Mammary epithelial cell (primary cell): ENCODE measurements at places on chromosomes 16 and 17. TPM values are rescaled to one million over a fixed set of nuclear protein-coding genes. Genes with fewer than 3 reads are reported as not detected.

DNA sequence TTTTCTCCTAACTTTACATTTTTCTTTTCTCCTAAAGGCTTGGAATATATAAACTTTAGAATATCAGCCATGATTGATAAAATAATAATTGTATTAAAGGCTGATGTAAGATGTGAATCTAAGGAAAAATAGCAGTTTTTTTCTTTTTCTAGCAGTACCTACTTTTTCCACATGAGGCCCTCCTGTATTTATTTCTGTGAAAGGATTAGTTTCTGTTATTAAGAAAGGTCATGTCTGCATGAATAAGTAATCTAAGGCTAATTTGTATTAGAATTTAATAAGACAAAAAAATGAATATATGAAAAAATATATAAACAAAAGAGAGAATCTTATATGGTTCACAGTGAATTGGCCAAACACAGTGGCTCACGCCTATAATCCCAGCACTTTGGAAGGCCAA lies 85.3 kb downstream of the STXBP4 start:
- DNase-seq: no peak

- no peak for DNase-seq
These were observed 2.6 kb downstream of the RIPOR1 start for GRCh38 chr16:67531247-67531646.

- DNase-seq: peak; percentile 13
These were observed 123.5 kb downstream of the USP31 start for GRCh38 chr16:23025692-23026307.

The CIBAR2 gene
- not detected for polyA plus RNA-seq

- DNase-seq: peak; percentile 21
These were observed 7.4 kb upstream of the TMEM220 start for GRCh38 chr17:10737168-10737622.

DNA sequence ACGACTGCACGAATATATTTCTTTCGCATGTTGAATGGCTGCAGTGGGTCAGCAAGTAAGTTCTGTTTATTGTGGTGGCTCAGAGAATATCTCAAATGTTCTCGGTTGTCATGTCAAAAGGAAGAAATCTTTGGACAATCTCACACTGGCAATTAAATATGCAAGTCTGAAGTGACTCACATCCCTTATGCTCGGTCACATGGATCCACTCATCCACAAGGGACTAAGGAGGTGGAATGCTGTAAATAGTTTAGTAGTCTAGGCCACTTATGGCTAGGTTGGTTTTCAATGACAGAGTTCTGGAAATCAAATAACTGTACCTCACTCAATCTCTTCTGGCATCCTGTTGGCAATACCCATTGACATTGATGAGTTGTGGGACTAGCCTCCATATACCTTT lies 33.0 kb upstream of the PMP22 start:
- peak; percentile 12 for DNase-seq

DNA sequence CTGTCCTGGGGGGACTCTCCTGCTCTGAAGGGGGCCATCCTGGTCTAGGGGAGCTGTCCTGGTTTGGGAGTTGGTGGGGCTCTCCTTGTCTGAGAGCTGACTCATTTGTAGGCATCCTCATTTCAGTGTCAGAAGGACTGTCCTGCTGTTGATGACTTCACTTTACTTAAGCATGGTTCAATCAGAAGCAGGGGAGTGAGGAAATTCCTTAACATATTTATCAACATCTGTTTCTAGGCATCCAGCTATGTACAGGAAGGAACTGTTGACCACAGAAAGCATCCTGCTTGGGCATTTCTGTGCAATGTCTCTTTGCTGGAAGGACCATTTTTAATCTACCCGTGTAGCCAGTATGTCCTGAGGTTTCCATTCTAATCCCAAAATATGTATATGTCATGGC lies 502.7 kb upstream of the HSBP1 start:
- peak; percentile 78 for DNase-seq

- no peak for DNase-seq
These were observed 6.0 kb upstream of the RHBDL3 start for GRCh38 chr17:32259586-32259985.

DNA sequence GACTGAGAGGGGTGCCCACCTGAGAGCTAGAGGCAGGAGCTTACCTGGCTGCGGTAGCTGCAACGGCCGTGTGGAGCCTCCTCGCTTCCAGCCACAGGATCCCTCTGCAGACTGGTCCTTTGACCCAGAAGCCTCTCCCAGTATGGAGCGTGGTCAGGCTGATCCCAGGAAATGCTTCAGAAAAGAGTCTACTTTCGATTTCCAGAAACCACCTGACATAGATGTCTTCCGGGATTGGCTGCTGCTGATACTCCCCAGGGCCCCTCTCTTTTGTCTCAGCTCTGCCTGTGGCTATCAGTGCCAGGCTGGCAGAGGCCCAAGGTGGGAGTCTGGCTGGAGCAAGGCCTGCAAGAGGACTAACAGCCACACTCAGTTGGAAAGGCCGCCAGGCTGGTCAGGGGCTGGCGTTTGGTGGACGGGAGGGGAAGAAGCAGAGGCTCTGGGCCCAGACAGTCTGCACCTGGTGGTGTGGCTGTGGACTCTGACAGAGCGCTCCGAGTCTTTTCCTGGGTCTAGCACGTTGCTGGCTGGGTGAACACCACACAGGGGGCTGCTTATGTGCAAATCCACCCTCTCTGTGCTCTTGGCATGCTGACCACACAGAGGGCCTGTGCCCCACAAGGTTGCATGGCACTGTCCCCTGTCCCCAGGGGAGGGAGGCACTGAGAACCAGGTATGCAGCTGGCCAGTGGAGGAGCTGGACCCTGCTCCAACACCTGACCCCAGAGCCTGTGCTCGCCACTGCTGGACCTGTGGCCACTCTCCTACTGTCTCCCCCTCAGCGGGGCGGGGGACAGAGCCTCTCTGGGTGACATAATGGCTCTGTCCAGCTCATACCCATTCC lies at the start of gene LGALS3BP:
Gene LGALS3BP (minus strand): TSS at position 144 of the 844 bp plus-strand sequence. CDS start 2,732 bp downstream, outside the sequence.
- DNase-seq: peak; percentile 63

DNA sequence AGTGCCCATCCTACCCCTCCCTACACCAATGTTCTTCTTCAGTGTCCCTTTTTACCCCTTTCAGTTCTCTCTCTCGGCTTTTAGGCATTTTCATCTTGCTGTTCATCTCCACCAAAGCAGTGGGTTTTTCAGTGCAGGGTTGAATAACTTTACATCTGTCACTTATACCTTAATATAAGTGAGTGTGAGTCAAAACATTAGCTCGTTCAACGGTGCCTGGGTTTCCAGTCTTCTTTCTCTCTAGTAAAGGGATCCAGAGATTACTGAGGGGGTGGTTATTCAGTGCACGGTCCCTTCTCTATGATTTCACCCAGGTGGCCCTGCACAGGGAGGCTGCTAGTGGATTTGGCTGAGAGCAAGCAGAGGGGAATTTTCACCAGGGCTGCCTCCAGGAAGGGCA lies 210.6 kb upstream of the CDH5 start:
- no peak for DNase-seq

GRCh38 chr16:56801762-56802161 lies 63.2 kb upstream of the SLC12A3 start:
- DNase-seq: no peak

- peak; percentile 24 for DNase-seq
These were observed 90.9 kb downstream of the MYH11 start for GRCh38 chr16:15765880-15766279.

- no peak for DNase-seq
These were observed 163.5 kb downstream of the CCT6B start for GRCh38 chr17:34797720-34798119.

DNA sequence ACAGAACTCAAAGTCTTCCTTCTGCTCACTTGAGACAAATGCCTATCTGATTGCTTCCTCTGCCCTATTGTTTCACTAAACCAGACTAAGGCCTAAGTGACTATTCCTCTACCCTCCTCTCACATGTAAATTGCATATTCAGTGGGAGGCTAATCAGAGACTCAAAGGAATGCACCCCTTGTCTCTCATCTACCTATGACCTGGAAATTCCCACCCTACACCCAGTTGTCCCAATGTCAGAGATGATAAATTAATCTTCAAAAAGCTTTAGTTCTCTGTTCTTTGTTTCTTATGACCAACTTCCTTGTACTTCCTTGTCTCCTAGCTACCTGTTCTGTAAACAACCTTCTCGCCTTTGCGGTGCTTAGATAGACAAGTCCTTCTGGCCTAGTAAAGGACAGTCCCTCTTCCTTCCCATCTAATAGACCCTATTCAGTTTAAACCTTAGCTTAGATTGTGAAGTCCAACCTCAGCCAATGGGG lies 76.0 kb downstream of the EMP2 start:
- no peak for DNase-seq

GRCh38 chr17:68514831-68515635 lies 2.8 kb downstream of the PRKAR1A start:
- DNase-seq: peak; percentile 77

- no peak for DNase-seq
These were observed 127.0 kb downstream of the ABCC6 start for GRCh38 chr16:16096121-16096857.

DNA sequence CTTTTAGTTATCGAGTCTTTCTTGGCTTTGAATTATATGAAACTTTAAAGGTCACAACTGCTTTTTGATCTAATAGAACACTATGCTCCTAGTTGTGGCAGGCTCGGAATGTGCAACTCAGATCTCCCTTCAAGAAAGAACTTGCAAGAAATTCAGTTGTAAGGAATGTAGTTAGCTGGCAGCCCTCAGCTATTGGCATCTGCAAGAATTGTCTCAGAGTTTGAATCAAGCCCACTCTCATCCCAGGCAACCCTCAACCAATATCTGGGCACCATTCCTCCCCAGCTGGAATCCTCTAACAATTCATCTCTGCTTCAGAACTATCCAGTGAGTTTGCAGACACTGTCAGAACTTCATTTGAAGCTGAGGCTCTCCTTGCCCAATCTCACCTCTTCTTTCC lies 447.2 kb downstream of the KIF2B start:
- DNase-seq: peak; percentile 86

DNA sequence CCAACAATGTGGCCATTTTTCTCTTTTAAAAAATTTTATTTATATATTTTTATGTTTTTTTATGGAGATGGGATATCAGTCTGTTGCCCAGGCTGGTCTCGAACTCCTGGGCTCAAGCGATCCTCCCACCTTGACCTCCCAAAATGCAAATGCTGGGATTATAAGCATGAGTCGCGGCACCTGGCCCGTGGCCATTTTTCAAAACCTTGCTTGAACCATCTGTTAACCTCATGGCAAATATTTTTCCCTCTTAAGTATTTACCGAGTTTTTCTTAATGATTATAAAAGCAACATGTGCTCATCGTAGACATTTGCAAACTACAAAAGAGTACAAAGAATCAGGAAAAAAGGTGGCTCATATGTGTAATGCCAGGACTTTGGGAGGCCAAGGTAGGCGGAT lies 127.6 kb downstream of the ABCC6 start:
- DNase-seq: no peak

The SLC6A2 gene
- 0.05 TPM for polyA plus RNA-seq

DNA sequence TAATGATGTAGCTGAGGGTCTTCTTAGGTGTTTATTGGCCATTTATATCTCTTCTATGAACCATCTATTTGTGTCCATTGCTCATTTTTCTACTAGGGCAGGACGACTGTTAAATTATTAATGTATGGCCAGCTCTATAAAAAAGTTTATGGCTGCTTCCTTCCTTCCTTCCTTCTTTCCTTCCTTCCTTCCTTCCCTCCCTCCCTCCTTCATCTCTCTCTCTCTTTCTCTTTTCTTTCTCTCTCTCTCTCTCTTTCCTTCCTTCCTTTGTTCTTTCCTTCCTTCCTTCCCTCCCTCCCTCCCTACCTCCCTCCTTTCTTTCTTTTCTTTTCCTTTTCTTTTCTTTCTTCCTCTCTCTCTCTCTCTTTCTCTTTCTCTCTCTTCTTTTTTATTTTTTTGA lies 17.2 kb upstream of the NDEL1 start:
- no peak for DNase-seq

DNA sequence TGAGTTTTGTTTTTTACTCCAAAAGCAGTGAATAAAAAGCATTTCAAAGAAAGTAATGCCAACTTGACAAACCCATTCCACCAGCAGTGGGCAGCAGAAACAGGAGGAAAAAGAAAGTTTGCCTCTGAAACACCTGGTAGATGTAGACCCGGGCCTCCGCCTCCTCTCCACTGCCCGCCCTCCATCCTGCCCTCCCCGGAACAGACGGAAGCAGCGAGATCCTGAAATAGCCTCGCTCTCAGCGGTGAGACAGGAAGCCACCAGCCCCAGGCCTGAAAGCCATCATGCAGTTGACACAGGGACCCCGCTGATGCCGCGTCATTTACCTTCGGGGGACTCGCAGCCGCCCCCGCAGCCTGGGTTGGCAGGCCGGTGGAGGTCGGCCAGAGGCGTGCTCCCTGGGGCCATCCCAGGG lies 67.8 kb downstream of the C16orf78 start:
- DNase-seq: no peak

The RRAD gene
- polyA plus RNA-seq: 1.3 TPM

GRCh38 chr17:64661726-64661975 lies 456 bp downstream of the SMURF2 start:
- no peak for DNase-seq

DNA sequence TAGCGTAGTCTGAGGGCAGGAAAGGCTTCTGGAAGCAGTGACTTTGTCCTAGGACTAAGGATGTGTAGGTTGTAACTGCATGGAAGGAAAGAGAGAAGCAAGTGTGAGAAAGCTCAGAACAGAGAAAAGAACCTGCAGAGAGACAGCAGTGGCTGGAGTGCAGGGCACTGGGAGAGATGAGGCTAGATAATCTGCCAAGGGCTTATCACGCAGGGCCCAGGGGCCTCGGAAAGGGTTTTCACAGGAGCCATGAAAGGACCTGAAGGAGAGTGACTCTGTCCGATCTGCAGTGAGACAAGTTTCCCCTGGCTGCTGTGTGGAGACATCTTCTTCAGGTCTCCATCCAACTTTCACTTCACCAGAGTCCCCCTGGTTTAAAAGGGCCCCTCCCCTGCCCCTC lies 7.1 kb upstream of the SRCAP start:
- no peak for DNase-seq

GRCh38 chr16:50862818-50863643 lies 121.1 kb downstream of the CYLD start:
- DNase-seq: no peak

DNA sequence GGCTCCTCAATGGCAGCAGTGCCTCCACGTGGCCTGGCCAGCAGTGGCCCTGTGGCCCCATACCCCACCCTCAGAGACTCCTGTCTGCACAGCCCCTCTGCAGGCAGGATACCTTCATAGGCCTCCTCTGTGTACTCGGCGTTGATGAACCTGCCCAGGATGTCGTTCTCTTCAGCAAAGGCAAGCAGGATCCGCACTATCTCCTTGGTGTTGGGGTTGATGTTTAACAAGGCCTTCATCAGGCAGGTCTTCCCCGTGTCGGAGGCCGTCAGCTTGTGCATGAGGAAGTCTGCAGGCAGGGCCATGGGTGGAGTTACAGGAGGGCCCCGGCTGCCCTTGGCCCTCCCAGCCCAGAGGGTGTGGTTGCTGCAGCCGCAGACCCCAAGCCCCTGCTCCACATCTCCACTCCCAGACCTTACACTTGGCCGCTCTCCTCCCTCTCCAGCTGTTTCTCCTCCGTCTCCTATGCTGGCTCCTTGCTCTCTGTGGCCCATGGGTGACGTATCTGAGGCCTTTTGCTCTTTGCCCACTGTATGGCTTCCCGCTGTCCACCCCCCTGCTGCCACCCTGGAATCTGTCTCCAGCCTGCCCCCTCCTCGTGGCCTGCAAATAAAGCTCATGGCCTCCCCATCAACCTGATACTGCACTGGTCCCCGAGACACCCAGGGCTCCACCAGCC lies 15.1 kb downstream of the TRPV3 start:
- no peak for DNase-seq

GRCh38 chr16:19033761-19034160 lies 33.7 kb upstream of the COQ7 start:
- no peak for DNase-seq
